Stimulated activated CD8-positive, alpha-beta memory T cell treated with anti-CD3 and anti-CD28 coated beads, Interleukin-12 subunit alpha, Interleukin-12 subunit beta, amount 100 ng/mL, for 1 hour (primary cell): ENCODE measurements at places on chromosomes 6 and 20.
A peak's percentile ranks its signal among the peaks of the same experiment; 100 is the strongest.

GRCh38 chr20:45823949-45824835 is 2.9 kb downstream of the TNNC2 start:
- DNase-seq, result peak; percentile 24

DNA sequence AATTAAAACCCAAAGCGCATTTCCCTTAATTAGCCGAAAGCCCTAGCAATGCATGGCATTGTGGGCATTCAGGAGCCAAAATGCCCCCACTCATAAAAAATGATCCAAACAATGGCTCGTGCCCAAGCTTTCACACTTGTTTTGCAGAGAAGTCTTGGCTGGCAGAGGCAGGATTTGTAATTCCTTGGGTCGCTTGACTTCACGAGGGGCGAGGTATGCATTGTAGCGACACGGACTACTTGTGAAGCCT is 613 bp upstream of the SASH1 start:
- no peak for DNase-seq

DNA sequence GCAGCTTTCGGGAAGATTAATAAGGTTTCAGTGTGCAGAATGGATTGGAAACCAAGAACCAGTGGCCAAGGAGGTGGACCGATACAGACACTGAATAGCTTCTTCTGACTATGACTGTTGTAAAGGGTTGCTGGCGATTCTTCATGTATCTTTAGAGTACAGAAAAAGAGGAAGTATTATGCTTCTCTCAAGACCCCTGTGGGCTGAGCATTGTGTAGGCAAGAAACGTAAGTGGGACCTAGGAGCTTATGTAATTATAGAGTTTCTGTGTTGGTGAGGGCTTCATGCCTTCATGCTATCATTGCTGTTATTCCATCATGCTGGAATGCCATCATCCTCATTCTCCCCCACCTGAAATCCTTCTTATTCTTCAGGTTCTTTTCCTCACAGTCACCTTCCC is 105.4 kb upstream of the AKIRIN2 start:
- DNase-seq, result no peak

DNA sequence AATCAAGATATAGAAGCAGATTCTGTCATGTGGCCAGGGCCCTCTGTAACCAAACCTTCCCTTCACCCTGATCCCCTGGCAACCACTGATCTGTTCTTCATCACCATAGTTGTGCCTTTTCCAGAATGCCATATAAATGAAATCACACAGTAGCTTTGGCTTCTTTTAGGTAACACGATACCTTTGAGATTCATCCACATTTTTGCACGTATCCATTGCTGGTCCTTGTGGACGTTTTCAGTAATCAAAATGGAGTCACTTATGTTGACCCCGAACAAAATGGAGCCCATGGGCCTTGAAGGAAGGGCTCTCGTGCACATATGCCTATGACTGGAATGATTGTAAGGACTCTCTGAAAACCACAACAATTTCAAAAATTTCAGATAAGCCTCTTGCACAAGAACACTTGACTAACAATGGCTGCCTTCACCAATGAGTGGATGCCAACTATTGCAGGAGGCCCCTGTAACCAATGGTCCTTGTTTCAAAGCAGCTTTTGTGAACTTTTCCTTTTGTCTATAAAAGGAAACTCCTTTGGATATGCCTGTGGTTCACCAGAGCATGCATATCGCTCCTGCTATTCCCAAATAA is 84.3 kb upstream of the RALY start:
- no peak for DNase-seq

DNA sequence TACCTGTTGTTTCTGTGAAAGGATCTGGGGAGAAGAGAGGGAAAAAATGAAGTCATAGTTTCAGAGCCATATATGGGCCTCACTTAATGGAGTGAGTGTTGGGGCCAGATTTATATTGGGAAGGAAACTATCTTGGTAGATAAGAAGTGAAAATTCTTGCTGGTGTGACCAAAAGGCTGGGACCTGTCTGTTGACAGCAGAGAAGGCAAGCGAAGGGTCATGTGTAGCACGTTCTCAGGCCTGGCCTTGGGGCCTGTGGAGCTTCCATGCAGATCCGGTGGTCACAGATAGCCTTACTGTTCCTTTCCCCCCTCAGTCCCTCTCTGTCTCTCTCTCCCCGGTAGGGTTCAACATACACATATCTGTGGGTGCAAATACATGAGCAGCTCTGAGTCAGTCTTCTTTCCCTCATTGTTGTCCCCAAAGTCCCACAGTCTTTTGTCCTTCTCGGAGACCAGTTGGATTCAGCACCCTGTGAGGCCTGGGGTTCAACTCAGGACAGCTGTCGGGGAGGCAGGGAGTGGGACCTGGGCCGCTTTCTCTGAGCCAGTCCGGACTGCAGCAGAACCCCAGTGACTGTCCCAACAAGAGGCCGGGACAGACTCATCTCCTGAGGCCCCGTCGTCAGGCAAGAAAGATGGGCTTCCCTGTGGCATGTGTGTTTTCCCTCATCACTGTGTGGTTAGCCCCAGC is 34.6 kb downstream of the PPP1R14C start:
- no peak for DNase-seq

DNA sequence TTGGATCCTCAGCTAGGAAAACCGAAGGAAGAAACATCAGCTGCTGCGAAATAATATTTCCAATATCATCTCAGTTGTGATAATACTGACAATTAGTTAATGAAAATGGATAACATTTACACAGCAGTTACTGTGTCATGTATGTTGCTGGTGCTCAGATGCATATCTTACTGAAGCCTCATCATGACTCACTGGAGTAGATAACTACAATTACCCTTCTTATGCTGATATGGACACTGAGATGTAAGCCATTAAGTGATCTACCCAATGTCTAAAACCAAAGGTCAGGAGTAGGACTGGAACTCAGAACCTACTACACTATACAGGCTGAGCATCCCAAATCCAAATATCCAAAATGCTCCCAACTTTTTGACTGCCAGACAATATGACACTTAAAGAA is 54.7 kb upstream of the LYRM2 start:
- DNase-seq, result no peak

- no peak for DNase-seq
Measured at GRCh38 chr6:146358431-146359046, 185.1 kb upstream of the RAB32 start.

- no peak for DNase-seq
Measured at GRCh38 chr6:150915880-150916265, 50.4 kb downstream of the MTHFD1L start.

DNA sequence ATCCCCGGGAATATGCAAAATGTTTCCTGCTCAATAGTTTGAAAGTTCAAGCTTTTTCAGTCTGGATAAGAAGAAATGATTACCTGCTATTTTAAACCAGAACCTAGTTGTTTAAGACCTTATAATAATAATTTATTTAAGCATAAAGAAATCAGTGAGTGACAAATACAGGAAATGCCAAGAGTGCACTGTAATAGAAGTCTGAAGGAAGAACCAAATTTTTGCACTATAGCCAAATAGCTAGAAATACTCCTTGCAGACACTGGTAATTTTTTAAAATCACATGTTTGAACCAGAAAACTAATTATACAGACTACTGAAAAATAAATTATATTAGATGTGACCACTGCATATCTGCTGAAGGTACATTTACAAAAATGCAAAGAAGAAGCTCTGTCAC is 93.2 kb downstream of the MMS22L start:
- DNase-seq, result no peak

- DNase-seq, result no peak
Measured at GRCh38 chr20:15571056-15571455, 1002.2 kb downstream of the KIF16B start.

GRCh38 chr20:5511930-5512329 is 195.2 kb upstream of the PROKR2 start:
- DNase-seq, result no peak

- DNase-seq, result no peak
Measured at GRCh38 chr6:15266423-15266996, 20.6 kb downstream of the JARID2 start.

DNA sequence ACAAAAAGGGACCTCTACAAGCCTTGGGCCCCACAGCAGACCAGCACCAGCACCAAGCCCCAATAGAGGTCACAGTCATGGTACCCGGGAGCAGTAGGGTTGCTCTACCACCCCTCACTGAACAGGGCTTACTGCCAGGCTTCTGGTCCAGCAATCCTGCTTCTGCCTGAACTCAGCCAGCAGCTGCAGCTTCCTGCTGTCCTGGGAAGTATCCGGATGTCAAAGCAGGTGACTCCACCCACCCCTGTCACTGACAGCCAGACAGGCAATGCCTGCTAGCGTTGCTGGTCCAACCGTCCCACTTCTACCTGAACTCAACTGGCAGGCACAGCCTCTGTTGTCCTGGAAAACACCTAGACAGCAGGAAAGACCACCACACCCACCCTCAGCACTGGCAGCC is 47.0 kb upstream of the PCSK2 start:
- DNase-seq, result no peak

DNA sequence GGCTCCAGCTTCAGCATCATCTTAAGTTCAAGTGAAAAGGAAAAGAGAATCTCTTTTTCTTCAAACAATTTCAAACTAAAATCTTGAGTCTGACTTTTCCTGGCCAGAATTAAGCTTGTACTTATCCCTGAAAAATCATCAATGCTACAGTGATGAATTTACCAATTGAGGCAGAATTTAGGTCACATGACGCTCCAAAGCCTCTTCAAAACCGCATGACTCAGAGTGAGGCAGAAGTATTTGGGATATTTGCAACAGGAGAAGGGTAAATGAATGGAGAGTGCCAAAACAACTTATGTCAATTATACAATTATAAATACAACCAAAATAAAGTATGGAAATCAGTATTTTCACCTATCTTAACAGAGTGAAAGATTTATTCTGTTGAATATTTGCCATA is 515.5 kb downstream of the COL12A1 start:
- no peak for DNase-seq

DNA sequence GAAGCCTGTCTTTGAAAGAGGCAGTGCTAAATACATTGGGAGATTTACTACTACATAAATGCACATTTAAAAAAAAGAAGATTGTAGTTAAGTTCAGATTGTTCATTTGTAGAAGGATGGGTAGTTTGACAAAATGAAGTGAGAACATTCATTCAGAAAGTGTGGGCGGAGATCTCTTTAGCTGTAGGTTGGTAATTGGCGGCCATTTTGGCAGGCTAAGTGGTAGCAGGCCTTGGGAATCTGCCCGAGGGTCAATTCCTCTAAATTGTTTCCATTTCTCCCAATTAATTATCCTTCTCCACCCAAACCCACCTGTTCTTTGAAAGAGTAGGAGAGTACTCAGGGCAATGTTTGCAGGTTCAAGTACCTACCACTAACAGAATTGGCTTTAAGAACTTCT is 17.9 kb downstream of the SOX4 start:
- no peak for DNase-seq

GRCh38 chr6:106799031-106799894 is 169.9 kb downstream of the QRSL1 start:
- no peak for DNase-seq

- peak; percentile 69 for DNase-seq
Measured at GRCh38 chr6:37516076-37516919, 16.6 kb upstream of the CCDC167 start.

- DNase-seq, result no peak
Measured at GRCh38 chr6:129105035-129105434, 222.1 kb downstream of the LAMA2 start.

DNA sequence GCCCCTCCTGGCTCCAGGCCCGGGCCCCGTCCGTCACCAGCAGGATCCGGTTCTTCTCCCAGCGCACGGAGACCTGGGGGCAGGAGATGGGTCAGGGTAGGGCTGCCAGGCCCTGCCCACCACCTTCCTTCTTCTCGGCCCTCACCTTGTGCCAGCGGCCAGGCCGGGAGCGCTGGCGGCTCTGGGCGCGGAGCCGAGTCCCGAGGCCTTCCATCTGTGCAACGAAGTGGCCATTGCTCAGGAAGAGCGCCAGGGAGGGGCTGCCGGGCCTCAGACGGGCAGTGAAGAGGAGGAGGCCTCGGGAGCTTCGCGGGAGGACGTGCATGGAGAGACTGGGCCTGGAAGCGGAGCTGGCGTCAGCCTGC is 7.9 kb downstream of the ADRM1 start:
- DNase-seq, result no peak

GRCh38 chr6:78629154-78629721 is 238.1 kb upstream of the IRAK1BP1 start:
- no peak for DNase-seq

DNA sequence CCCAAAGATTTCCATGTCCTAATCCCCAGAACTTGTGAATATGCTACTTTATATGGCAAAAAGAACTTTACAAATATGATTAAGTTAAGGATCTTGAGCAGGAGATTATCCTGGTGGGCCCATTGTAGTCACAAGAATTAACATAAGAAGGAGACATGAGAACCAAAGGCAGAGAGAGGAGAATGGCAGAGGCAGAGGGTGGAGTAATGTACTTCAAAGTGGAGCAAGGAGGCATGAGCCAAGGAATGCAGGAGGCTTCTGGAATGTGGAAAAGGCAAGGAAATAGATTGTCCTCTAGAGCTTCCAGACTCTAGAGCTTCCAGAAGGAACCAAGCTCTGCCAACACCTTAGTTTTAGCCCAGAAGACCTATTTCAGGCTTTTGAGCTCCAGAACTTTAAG is 147.4 kb downstream of the MOXD1 start:
- DNase-seq, result no peak

DNA sequence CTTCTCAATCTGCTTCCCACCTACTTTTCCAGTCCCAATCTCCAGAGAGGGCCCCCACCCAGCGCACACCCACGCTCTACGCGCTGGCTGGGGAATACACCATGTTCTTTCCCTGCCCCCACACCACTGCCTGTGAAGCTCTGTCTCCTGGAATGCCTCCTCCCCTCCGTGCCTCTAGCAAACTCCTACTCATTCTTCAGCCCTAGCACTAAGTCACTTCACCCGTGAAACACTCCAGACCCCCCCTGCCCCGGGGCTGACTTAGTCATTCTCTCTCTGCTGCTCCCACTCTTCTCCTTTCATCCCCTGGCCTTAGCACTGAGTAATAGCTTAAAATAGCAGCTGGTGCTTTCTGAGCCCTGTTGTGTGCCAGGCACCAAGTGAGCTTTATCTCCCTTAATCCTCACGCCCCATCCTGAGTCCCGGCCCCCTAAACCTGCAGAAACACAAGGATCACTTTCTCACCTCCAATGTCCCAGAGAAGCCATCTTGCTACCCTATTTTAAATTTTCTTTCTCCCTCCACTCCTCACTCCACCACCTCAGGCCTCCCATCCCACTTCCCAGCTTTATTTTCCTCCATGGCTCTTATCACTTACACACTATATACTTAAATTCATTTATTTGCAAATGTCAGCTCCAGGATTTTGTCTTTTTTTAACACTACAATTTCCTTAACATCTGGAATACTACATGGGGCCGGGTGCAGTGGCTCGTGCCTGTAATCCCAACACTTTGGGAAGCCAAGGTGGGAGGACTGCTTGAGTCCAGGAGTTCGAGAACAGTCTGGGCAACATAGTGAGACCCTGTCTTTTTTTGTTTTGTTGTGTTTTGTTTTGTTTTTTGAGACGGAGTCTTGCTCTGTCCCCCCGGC is 6.3 kb upstream of the PARD6B start:
- DNase-seq, result no peak

GRCh38 chr20:41960166-41960565 is 342.0 kb upstream of the CHD6 start:
- no peak for DNase-seq
